RPMI7951 (cell line): ENCODE measurements at places on chromosomes 6 and 20. TPM values are rescaled to one million over a fixed set of nuclear protein-coding genes. Genes with fewer than 3 reads are reported as not detected.

The PTCHD4 gene
- total RNA-seq, result not detected in 2 replicates

The LGSN gene
- not detected in 2 replicates for total RNA-seq

The PRRT1 gene
- total RNA-seq, result 0.49 TPM in 1 of 2 replicates, not detected in the other

The TREML1 gene
- total RNA-seq, result not detected in 2 replicates

The FOXS1 gene
- total RNA-seq, result 0.24 and 0.39 TPM in 2 replicates
